ENCODE measurements at places on chromosomes 11 and 22. TPM values are rescaled to one million over a fixed set of nuclear protein-coding genes. Genes with fewer than 3 reads are reported as not detected.

Gene ALDH3B2
- total RNA-seq: not detected

Gene RNF215
- 6.5 TPM for total RNA-seq

Gene PARVG
- 6.3 TPM for total RNA-seq

Gene TRIM48
- total RNA-seq: not detected

Gene MRPL17
- total RNA-seq: 10.7 TPM

Gene ZP1
- not detected for total RNA-seq

- H3K36me3 ChIP-seq: no peaks in the 10 kb centered on the region
- H3K27ac ChIP-seq: no peak overlapping the region
- no peaks in the 10 kb centered on the region for H3K27me3 ChIP-seq
- no peak for DNase-seq
Observed at GRCh38 chr11:130476200-130476921, 27.9 kb downstream of the ADAMTS15 start.

DNA sequence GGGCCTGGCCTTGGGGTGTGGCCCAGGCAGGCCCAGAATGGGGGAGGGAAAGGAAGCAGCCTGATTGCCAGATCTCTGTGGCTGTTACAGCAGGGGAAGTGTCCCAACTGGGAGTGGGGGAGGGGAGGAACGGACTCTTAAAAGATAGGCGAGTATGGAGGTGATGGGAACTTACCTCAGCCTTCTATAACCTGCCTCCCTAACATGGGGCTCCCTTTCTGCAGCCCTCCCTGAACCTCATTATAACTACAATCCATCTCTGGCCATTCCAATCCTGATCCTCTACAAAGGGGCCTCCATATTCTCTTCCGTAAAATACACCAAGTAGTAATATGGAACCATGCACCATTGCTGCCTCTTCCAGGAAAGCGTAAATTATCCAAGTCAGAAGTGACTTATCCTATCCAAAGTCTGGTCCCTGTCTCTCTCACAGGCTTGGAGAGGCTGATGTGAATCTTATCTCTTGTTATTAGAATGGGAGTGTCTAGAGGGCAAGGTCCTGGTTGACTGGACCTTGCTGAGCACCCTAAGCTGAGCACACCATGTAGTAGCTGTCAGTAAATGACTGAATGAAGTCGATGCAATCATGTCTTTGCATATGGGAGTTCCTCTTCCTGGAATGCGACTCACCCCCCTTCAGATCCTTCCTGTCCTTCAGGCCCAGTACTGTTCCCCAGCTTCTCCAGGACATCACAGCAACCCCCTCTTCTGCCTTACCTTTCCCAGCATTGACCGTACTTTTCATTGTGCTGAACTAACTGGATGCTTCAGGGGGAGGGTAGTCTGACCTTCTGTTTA is 5.9 kb downstream of the RHOG start:
- no peak overlapping the region for H3K4me3 ChIP-seq
- peak overlapping the region; percentile 27 for H3K27ac ChIP-seq
- H3K36me3 ChIP-seq: no peaks in the 10 kb centered on the region
- H3K4me1 ChIP-seq: no peaks in the 10 kb centered on the region
- no peaks in the 10 kb centered on the region for H3K27me3 ChIP-seq

DNA sequence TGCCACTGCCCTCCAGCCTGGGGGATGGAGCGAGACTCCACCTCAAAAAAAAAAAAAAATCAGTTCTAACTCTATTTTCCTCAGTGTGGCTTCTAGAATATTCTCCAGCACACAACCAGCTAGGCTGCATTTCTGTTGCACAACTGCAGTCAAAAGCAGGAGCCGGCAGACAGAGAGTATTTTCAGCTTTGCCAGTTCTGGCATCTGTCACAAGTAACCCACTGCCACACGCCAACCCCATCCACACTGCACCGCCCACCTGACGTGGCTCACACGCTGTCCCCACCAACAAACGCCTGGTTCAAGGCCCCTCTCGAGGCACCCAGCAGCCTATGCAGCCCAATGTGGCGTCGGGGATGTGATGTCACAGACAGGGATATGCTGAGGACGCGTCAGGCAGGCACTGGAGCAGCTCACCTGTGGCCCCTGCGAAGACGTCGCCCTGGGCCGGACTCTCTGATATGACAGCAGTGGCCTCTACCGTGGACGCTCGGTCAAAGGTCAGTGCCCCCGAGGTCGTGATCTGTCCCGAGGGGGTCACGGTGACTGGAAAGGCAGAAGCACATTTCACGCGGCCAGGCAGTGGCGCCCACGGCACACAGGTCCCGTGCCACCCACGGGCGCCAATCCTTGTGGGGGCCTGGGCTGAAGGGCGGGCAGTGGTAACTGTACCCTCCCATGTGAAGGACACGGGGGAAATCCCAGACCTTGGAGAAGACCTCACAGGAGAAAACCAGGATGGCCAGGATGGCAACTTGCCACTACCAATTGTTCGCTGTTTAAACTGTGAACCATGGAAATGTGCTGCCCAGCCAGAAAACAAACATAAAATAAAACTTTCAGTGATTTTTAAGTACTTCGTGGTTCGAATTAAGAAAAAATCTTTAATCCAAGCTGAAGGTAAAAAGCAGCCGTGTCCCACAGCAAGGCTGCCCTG is 15.5 kb downstream of the DEAF1 start:
- peaks cover 25% of the 10 kb centered on the region for H3K36me3 ChIP-seq
- no peak overlapping the region for H3K4me3 ChIP-seq
- H3K27ac ChIP-seq: no peak overlapping the region
- no peaks in the 10 kb centered on the region for H3K4me1 ChIP-seq
- no peaks in the 10 kb centered on the region for H3K27me3 ChIP-seq

- no peaks in the 10 kb centered on the region for H3K36me3 ChIP-seq
- H3K27ac ChIP-seq: no peak overlapping the region
- no peaks in the 10 kb centered on the region for H3K27me3 ChIP-seq
- no peak for DNase-seq
- no peak overlapping the region for H3K4me3 ChIP-seq
- no peaks in the 10 kb centered on the region for H3K4me1 ChIP-seq
Observed at GRCh38 chr11:10390375-10390774, 64.7 kb upstream of the AMPD3 start.

DNA sequence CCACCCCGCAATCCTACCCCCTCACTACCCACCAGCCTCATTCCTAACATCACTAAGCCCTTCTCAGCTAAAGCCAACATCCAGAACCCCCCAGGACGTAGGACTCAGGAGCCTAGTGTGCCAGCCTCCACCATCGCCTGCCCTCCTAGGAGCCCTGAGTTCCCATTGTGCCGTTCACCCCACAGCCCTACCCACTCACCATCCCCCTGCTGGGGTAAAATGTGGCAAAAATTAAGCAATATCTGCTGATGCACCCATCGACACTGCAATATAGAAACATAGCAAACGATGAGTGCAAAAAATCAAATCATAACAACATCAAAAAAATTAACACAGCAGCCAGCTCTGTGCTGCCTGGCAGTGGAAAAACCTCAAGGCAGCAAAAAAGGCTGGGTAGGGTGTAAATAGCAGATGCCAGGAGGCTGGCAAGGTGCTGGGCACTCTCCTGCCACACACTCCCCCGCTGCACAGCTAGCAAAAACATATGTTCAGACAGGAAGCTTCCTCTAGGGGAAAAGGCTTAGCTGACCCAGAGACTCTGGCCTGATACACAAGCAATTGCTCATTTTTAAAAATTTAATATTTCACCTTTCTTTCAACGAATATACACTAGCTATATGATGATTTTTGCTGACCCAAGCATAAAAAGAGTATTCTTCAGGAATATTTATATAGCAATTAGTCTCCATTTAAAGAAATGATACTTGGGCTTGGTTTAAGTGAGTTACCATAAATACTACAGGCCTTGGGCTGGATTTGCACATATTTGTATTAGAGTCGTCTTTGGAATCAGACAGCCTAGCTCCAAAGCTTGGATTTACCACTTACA is 33.8 kb downstream of the PRDM10 start:
- no peaks in the 10 kb centered on the region for H3K4me1 ChIP-seq
- H3K27me3 ChIP-seq: no peaks in the 10 kb centered on the region
- H3K36me3 ChIP-seq: no peaks in the 10 kb centered on the region
- H3K27ac ChIP-seq: no peak overlapping the region

DNA sequence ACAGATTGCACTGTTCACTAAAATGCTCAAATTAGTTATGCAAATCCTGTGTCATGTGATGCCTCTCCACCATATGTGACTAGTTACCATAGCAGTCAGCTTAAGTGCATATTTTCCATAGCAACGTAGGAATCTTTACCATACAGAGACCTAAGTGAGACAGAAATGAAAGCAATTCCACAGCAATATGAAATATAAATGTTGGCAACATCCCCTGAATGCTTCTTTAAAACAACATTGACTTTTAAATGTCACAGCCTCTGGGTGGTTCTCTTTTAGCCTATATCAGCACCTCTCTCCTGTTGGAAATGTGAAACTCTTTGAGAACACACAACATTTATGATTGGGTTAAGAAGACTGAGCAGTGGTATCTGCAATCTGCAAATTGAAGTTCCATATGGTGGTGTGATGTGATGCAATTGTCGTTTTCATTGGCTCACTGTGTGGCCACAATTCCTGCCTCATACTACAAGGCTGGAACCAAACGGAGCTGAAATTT is 814.6 kb downstream of the DLG2 start:
- H3K4me1 ChIP-seq: no peaks in the 10 kb centered on the region
- H3K4me3 ChIP-seq: no peak overlapping the region
- DNase-seq: no peak
- H3K27ac ChIP-seq: no peak overlapping the region
- no peaks in the 10 kb centered on the region for H3K27me3 ChIP-seq
- H3K36me3 ChIP-seq: no peaks in the 10 kb centered on the region

DNA sequence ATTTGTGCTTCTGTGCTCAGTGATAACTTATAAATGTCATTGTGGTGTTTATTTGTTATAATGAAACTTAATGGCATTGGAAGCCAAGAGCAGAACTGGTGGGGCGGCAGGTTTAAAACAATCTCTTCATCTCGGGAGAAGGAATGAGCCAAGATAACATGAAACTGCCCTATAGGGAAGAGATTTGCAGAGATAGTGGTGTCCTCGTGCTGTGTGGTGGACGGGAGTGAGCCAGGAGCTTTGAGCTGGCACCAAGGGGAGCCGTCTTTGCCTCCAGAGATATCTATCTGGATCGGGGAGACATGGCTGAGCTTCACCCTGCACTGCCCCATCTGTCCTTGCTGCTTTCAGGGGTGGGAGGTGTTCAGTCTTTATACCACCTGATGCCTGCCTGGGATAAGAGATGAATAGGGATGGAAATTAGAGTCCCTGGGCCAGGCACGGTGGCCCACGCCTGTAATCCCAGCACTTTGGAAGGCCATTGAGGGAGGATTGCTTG is 189.6 kb downstream of the ST3GAL4 start:
- no peaks in the 10 kb centered on the region for H3K36me3 ChIP-seq
- no peak overlapping the region for H3K27ac ChIP-seq
- H3K27me3 ChIP-seq: no peaks in the 10 kb centered on the region
- DNase-seq: no peak

- no peak overlapping the region for H3K27ac ChIP-seq
- H3K4me1 ChIP-seq: no peaks in the 10 kb centered on the region
- no peaks in the 10 kb centered on the region for H3K36me3 ChIP-seq
- no peak for DNase-seq
Observed at GRCh38 chr11:100536979-100537378, 150.1 kb upstream of the ARHGAP42 start.

DNA sequence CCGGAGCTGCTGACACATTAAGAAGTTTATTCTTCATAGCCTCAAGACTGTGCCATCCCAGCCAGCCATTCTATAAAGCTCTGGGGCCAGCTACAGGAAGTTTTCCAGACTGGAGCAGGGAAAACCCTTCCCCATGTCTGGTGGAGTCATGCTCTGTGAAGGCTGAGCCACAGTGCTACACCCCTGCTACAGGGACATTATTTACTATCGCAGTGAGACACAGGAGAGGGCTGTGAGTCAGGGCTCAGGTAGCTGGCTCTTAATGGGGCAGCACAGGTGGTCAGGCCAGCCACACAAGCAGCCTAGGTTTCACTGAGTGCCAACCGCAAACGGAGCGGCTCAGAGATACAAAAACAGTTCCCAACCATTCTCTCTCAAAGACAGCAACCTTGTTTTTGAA is 12.1 kb downstream of the HPS4 start:
- DNase-seq: no peak
- H3K27ac ChIP-seq: no peak overlapping the region
- no peaks in the 10 kb centered on the region for H3K4me1 ChIP-seq
- no peaks in the 10 kb centered on the region for H3K27me3 ChIP-seq
- H3K4me3 ChIP-seq: no peak overlapping the region
- peaks cover 55% of the 10 kb centered on the region for H3K36me3 ChIP-seq

DNA sequence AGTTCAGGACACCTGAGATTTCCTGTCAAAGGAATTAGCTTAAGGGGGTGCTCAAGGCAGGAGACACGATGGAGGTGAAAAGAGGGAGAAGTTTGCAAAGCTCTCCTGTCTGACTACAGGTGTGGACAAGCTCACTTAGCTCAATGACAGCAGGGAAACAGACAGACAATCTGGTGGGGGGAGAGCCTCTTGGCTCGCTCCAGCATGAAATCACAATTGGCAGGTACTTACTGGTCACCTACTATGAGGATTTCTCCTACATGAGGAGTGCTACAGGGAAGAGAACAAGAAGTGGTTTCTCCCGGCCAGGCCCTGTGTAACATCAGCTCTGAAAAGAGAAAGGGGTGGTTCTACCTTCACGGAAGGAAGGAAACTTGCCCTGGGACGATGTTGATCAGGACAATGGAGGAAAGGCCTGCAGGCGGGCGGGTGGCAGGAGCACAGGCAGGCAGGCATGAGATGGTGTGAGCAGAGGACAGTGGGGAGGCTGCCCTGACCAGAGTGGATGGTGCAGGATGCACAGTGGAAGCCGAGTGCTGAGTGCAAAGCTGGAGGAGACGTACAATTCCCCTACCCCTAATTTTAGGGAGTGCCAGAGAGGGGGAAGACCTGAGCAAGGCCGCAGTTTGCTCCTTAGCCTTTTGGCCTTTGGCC is 57.9 kb upstream of the CRTAM start:
- DNase-seq: no peak
- no peaks in the 10 kb centered on the region for H3K4me1 ChIP-seq
- no peak overlapping the region for H3K27ac ChIP-seq
- H3K36me3 ChIP-seq: no peaks in the 10 kb centered on the region
- no peaks in the 10 kb centered on the region for H3K27me3 ChIP-seq

GRCh38 chr11:10770626-10771254 is 19.7 kb downstream of the CTR9 start:
- peak; percentile 65 for DNase-seq
- no peaks in the 10 kb centered on the region for H3K4me1 ChIP-seq
- H3K36me3 ChIP-seq: peaks cover 16% of the 10 kb centered on the region
- no peak overlapping the region for H3K4me3 ChIP-seq
- no peaks in the 10 kb centered on the region for H3K27me3 ChIP-seq
- peak overlapping the region; percentile 5 for H3K27ac ChIP-seq

GRCh38 chr11:58674609-58675008 is 52.1 kb downstream of the CNTF start:
- DNase-seq: peak; percentile 40
- H3K36me3 ChIP-seq: no peaks in the 10 kb centered on the region
- no peaks in the 10 kb centered on the region for H3K4me1 ChIP-seq

All from right lobe of liver (tissue), 6 donors.